ENCODE measurements at places on chromosomes 12 and 14.
A peak's percentile ranks its signal among the peaks of the same experiment; 100 is the strongest.

DNA sequence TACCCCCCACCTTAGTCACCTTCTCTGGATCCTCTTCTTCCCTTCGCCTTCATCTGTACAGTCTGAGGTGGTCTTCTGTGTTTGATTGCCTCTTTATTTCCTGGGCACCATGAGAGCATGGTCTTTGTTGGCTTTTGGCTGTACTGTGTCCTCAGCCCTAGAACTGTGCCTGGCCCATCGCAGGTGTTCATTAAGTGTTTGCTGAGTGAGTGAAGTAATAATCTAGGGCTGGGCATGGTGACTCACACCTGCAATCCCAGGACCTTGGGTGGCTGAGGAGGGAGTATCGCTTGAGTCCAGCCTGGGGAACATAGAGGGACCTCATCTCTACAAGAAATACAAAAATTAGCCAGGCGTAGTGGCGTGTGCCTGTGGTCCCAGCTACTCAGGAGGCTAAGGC lies 13.9 kb downstream of the ALDH2 start:
- H3K4me3 ChIP-seq: no peak overlapping the region
- H3K4me1 ChIP-seq: no peaks in the 10 kb centered on the region
- no peaks in the 10 kb centered on the region for H3K36me3 ChIP-seq
- DNase-seq: no peak

DNA sequence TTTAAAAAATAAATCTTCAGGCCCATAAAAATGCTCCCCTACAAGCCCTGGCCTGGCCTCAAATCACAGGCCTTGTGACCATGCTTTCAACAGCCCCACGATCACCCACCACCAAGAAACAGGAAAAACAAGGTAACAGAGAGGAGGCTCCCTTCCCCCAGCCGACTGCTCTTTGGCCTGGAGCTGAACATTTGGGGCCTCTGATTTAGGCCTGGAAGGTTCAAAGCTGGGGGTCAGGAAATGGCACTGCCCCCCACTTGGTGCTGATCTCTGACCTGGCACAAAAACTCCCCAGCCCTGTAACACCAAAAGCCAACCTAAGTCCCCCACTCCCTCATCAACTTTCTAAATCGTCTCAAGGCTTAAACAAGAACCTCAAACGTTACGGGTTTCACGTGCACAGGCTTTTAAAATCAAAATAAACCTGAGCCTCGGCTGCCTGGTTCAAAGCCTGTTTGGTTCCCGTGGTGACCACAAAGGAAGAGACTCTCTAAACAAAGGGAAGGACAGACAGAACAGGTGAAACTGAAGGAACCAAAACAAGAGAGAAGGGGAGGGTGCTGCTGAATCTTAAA lies 9.0 kb downstream of the ACTN1 start:
- no peak for DNase-seq
- peaks cover 6% of the 10 kb centered on the region for H3K36me3 ChIP-seq
- peak overlapping the region; percentile 63 for H3K27ac ChIP-seq
- H3K4me1 ChIP-seq: peaks cover 58% of the 10 kb centered on the region
- H3K4me3 ChIP-seq: no peak overlapping the region

- H3K36me3 ChIP-seq: no peaks in the 10 kb centered on the region
- no peak for DNase-seq
- no peaks in the 10 kb centered on the region for H3K27me3 ChIP-seq
Observed at GRCh38 chr12:9740106-9740750, 7.3 kb upstream of the CLECL1 start.

- H3K27ac ChIP-seq: peak overlapping the region; percentile 38
- peaks cover 31% of the 10 kb centered on the region for H3K4me1 ChIP-seq
- peak; percentile 43 for DNase-seq
Observed at GRCh38 chr14:61525293-61526011, 169.9 kb upstream of the HIF1A start.

- H3K4me1 ChIP-seq: peaks cover 3% of the 10 kb centered on the region
- no peak for DNase-seq
- H3K36me3 ChIP-seq: no peaks in the 10 kb centered on the region
- H3K27ac ChIP-seq: no peak overlapping the region
Observed at GRCh38 chr12:6273541-6274230, 36.8 kb upstream of the PLEKHG6 start.

GRCh38 chr12:57576613-57577160 lies 14.3 kb upstream of the PIP4K2C start:
- no peak for DNase-seq
- no peaks in the 10 kb centered on the region for H3K4me1 ChIP-seq
- H3K27me3 ChIP-seq: no peaks in the 10 kb centered on the region

- no peaks in the 10 kb centered on the region for H3K4me1 ChIP-seq
- no peak for DNase-seq
- H3K27ac ChIP-seq: no peak overlapping the region
- no peaks in the 10 kb centered on the region for H3K36me3 ChIP-seq
Observed at GRCh38 chr12:7081037-7081436, 11.2 kb downstream of the C1R start.

- DNase-seq: no peak
- no peaks in the 10 kb centered on the region for H3K4me1 ChIP-seq
- no peak overlapping the region for H3K4me3 ChIP-seq
- no peaks in the 10 kb centered on the region for H3K36me3 ChIP-seq
- H3K27me3 ChIP-seq: no peaks in the 10 kb centered on the region
Observed at GRCh38 chr12:124030510-124030909, 57.5 kb downstream of the ZNF664 start.

DNA sequence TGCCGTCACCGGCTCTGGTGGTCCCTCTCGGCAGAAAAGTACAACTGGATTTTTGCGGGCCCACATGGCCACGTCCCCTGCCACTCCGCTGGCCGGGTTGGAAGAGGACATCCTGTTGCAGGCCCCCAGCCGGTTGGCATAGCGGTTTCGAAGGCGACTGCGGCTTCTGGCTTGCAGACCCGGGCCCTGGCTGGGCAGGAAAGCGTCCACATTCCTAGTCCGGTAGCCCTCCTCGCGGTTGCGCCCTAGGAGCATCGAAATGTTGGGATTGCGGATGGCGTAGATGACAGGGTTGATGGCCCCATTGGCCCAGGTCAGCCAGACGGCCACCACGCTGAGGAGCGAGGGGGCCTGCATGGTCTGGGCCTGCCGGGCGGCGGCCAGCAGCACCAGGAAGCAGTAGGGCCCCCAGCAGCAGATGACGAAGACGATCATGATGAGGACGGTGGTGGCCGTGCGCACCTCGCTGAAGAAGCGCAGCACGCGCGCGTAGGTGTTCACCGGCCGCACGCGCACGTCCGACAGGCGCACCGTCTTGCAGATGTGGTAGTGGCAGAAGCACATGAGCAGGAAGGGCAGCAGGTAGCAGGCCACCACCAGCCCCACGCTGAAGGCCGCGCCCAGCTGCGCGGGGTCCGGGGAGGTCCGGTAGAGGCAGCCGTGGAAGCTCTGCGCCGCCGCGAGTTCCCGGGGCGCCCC lies 1.2 kb downstream of the GPR135 start:
- no peaks in the 10 kb centered on the region for H3K27me3 ChIP-seq
- H3K4me1 ChIP-seq: peaks cover 5% of the 10 kb centered on the region
- no peak overlapping the region for H3K27ac ChIP-seq

- H3K4me3 ChIP-seq: no peak overlapping the region
- H3K4me1 ChIP-seq: peaks cover 9% of the 10 kb centered on the region
- no peak overlapping the region for H3K27ac ChIP-seq
- H3K36me3 ChIP-seq: no peaks in the 10 kb centered on the region
- H3K27me3 ChIP-seq: no peaks in the 10 kb centered on the region
Observed at GRCh38 chr12:103493199-103493598, 2.6 kb downstream of the C12orf42 start.

DNA sequence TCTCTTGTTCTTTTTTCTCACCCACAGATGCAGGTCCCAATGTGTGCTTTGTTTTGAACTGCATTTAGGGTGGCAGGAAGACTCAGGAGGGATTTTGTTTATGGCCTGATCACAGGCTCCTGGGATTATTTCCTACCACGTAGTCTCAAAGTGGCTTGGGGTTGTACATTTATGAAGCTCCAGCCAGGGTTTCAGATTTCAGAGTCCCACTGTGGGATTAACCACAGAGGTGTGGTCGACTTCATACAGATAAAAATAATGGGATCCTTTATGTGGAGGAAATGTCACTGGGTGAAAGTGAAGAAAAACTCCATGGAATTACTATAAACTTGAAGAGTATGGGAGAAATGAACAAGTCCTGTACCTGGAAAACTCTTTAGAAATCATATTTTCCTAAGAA lies 14.2 kb upstream of the PPP1R1A start:
- H3K4me3 ChIP-seq: no peak overlapping the region
- H3K27ac ChIP-seq: no peak overlapping the region
- H3K36me3 ChIP-seq: no peaks in the 10 kb centered on the region
- DNase-seq: no peak
- no peaks in the 10 kb centered on the region for H3K27me3 ChIP-seq
- no peaks in the 10 kb centered on the region for H3K4me1 ChIP-seq

- no peak overlapping the region for H3K4me3 ChIP-seq
- H3K4me1 ChIP-seq: no peaks in the 10 kb centered on the region
- H3K36me3 ChIP-seq: no peaks in the 10 kb centered on the region
- no peaks in the 10 kb centered on the region for H3K27me3 ChIP-seq
Observed at GRCh38 chr12:127388985-127389384, 878.0 kb upstream of the TMEM132C start.

DNA sequence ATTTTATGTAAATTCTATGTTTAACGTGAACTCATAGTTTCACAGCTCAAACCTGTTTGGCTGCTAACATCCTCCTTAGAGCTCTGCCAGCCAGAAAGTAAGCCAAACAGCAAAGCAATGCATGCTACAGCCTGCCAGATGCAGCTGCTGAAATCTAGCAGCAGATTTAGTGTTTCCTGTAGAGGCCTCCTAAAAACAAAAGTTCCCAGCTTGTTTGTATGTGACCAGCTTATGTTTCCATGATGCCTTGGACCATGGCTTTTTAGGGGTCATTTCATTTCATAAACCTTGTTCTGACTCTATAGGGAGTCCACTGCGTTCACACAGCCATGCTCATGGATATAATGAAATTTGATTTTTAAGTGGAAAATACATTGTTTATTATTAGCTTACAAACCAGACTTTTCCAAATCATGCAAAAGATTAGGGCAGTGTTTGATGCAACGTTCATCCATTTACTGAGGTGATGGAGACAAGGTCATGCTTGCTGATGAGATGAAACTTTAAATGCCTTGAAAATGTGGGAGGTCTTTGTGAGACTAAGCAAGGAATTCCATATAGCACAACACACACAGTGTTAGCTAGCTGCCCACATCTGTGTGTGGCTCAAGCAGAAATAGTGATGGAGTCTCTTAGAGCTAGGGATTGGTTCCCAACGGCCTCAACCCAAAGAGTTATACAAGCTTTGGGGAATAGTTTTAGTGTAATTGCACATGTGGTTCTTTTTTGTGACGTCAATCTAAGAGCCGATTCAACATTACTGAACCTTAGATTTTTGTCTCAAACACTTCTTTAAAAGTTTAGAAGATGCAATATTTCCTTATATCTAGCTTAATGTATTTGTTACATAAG lies 157.5 kb upstream of the LRIG3 start:
- DNase-seq: no peak
- H3K27me3 ChIP-seq: no peaks in the 10 kb centered on the region
- H3K36me3 ChIP-seq: no peaks in the 10 kb centered on the region

- H3K4me1 ChIP-seq: no peaks in the 10 kb centered on the region
- no peak for DNase-seq
- H3K27me3 ChIP-seq: no peaks in the 10 kb centered on the region
- H3K4me3 ChIP-seq: no peak overlapping the region
- H3K36me3 ChIP-seq: no peaks in the 10 kb centered on the region
- H3K27ac ChIP-seq: no peak overlapping the region
Observed at GRCh38 chr14:64238049-64238448, 56.1 kb downstream of the ESR2 start.

DNA sequence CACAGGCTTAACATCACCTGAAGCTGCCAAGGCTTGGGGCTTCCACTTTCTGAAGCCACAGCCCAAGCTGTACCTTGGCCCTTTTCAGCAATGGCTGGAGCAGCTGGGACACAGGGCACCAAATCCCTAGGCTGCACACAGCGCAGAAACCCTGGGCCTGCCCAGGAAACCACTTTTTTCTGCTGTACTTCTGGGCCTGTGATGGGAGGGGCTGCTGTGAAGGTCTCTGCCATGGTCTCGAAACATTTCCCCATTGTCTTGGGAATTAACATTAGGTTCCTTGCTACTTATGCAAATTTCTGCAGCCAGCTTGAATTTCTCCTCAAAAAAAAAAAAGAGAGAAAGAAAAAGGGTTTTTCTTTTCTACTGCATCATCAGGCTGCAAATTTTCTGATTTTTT lies 219.1 kb downstream of the RPL10L start:
- H3K27ac ChIP-seq: no peak overlapping the region
- H3K4me3 ChIP-seq: no peak overlapping the region
- H3K27me3 ChIP-seq: no peaks in the 10 kb centered on the region
- no peaks in the 10 kb centered on the region for H3K36me3 ChIP-seq
- H3K4me1 ChIP-seq: no peaks in the 10 kb centered on the region
- DNase-seq: no peak
